Naive thymus-derived CD4-positive, alpha-beta T cell (primary cell): ENCODE measurements at places on chromosomes 12 and 14.

DNA sequence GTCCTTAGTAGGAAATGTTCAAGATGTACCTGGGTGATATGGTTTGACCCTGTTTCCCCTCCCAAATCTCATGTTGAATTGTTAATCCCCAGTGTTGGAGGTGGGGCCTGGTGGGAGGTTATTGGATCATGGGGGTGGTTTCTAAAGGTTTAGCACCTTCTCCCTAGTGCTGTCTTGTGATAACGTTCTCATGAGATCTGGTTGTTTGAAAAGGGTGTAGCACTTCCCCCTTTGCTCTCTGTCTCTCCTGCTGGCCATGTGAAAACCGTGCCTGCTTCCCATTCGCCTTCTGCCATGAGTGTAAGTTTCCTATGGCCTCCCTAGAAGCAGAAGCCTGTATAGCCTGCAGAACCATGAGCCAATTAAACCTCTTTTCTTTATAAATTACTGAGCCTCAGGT, 353.0 kb upstream of the SFSWAP start:
- no peaks in the 10 kb centered on the region for H3K36me3 ChIP-seq
- no peaks in the 10 kb centered on the region for H3K4me1 ChIP-seq
- H3K27ac ChIP-seq, result no peak overlapping the region
- H3K4me3 ChIP-seq, result no peak overlapping the region

DNA sequence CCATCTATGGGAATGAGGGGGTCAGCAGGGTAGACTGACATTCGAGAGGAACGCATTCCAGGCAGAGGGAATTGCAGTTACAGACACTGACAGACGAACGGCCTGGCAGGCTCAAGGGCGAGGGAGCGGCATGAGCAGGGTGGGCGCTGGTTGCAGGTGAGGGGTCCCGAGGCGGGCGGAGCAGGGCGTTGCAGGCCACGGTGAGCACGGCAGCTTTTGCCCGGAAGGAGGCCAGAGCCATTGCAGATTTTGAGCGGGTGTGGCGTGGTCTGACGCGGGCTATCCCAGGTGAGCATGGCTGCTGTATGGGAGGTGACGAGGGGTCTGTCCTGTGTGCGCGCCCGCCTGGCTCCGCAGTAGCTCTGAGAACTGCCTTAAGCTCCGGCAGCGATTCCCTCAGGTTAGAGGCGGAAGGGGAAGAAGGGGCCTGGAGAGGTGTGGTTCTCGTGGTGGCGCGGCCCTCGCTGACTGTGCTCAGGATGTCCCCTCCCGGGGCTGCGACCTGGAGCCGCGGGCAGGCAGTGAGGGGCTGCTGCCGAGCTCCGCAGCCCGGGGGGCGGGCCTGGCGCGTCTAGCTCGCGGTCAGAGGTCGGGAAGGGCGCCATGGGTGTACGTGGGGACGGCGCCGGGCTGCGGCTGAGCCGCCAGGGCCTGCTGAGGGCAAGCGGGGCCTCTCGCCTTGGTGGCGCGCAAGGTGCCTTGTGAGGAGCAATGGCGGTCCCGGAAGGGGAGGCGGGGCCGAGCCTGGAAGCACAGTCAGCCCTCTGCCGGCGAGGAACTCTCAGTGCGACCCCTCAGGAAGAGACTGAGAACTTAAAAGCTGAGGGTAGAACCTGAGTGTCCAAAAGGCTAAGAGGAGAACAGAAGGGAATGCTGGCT, 177.1 kb downstream of the CACNA1C start:
- H3K27me3 ChIP-seq, result no peaks in the 10 kb centered on the region
- no peak overlapping the region for H3K27ac ChIP-seq
- DNase-seq, result no peak
- no peaks in the 10 kb centered on the region for H3K36me3 ChIP-seq

DNA sequence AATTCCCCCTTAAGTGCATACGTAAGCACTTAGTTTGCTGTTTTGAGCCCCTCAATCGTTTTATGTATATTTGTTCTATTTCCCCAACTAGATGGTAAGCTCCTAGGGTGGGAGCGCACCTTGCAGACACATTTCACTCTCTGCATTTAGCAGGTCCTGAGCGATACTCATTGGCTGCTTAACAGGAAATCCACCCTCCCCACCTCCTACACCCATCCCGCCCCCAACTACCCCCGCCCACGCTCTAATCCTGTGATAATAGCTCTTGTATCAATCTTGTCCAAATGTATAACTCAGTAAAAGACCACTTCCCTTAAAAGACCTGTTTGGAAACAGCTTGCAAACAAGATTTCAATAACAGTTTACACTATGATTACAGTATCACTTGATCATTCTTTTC, 8.1 kb downstream of the LPAR5 start:
- H3K4me3 ChIP-seq, result peak overlapping the region; percentile 66
- no peaks in the 10 kb centered on the region for H3K27me3 ChIP-seq
- no peaks in the 10 kb centered on the region for H3K36me3 ChIP-seq
- peaks cover 28% of the 10 kb centered on the region for H3K4me1 ChIP-seq
- DNase-seq, result no peak

GRCh38 chr12:464484-465267, 4.9 kb downstream of the B4GALNT3 start:
- H3K4me3 ChIP-seq, result no peak overlapping the region
- no peak for DNase-seq
- H3K4me1 ChIP-seq, result peaks cover 7% of the 10 kb centered on the region
- no peaks in the 10 kb centered on the region for H3K27me3 ChIP-seq

DNA sequence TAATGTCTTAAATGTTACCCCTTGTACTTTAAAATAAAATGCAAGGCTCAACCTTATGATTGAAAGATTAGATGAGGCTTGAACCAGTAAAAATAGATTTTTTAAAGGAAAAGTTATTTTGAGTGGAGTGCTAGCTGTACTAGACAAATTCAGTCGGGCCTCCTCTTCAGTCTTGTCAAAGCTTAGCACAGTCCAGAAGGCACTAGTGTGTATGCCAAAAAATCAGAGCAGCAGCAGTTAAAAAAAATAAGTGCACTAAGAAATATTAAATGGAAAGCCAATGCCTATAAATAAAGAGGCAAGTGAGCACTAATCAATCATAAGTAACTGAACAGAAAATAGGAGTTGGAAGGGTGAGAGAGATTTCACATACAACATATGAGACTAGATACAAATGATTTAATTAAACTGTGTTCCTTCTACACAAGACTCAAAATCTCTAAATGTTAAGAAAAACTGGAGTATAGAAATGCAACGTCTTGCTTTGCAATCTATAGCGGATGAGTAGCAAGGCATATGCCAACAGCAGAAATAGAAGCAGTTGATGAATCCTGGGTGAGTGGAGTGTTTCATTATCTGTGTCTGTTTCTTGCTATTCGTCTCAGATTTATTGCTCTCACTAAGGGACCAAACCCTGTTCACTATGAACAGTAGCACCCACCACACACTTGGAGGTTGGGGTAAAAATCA, 172.1 kb downstream of the ETNK1 start:
- no peaks in the 10 kb centered on the region for H3K4me1 ChIP-seq
- H3K27me3 ChIP-seq, result no peaks in the 10 kb centered on the region
- H3K36me3 ChIP-seq, result no peaks in the 10 kb centered on the region
- H3K4me3 ChIP-seq, result no peak overlapping the region

DNA sequence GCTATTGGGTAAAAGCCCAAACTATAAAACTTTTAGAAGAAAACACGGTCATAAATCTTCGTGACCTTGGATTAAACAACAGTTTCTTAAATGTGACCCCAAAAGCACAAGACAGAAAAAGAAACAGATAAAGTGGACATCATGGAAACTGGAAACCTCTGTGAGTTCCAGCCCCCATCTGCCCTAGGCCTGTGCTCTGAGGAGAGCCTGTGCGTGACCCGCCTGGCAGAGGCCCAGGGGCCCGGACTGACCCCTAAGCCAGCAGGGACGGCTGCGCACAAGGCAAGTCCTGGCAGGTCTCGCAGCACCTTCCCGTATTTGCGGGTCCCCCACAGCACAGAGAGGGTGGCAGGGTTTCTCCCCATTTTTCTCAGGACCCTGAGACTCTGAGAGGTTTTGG, 76.0 kb downstream of the CHGA start:
- H3K27me3 ChIP-seq, result no peaks in the 10 kb centered on the region
- no peaks in the 10 kb centered on the region for H3K4me1 ChIP-seq
- H3K4me3 ChIP-seq, result no peak overlapping the region
- no peaks in the 10 kb centered on the region for H3K36me3 ChIP-seq

- H3K4me3 ChIP-seq, result no peak overlapping the region
- no peaks in the 10 kb centered on the region for H3K4me1 ChIP-seq
- no peak for DNase-seq
- H3K27ac ChIP-seq, result no peak overlapping the region
- H3K36me3 ChIP-seq, result no peaks in the 10 kb centered on the region
Observed at GRCh38 chr12:110965574-110965973, 45.2 kb upstream of the MYL2 start.

GRCh38 chr12:126757326-126757725, 1509.6 kb upstream of the TMEM132C start:
- no peak for DNase-seq
- no peak overlapping the region for H3K27ac ChIP-seq
- H3K4me3 ChIP-seq, result no peak overlapping the region

DNA sequence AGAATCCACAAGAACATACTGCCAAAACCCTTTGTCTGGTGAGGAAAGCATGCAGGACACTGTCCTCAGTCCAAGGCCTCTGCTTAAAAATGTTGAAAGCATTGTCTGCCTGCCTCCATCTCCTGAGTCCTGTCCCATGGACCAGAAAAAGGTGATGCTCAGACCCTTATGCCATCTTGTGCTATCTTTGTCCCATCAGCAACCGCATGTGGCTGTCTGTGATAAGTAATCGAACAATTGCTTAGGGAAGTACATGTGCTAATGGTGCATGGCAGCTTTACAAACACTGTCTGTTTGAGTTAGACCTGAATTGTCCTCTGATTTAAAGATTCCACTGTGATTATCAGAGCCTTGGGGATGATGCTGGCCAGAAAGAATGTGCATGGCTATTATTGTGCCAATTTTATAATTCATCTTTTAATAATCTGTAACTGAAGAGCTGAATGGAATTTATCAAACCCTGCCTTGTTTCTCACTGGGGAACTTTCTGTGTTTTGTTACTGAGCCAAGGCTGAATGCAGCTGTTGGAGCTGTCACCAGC, 177.5 kb downstream of the DACT1 start:
- H3K36me3 ChIP-seq, result no peaks in the 10 kb centered on the region
- no peak overlapping the region for H3K27ac ChIP-seq
- no peak for DNase-seq
- no peak overlapping the region for H3K4me3 ChIP-seq

- no peak for DNase-seq
- H3K4me3 ChIP-seq, result no peak overlapping the region
- no peaks in the 10 kb centered on the region for H3K4me1 ChIP-seq
- no peak overlapping the region for H3K27ac ChIP-seq
- H3K27me3 ChIP-seq, result no peaks in the 10 kb centered on the region
Observed at GRCh38 chr12:2353691-2354090, 300.9 kb downstream of the CACNA1C start.

GRCh38 chr12:76083246-76083903, 1.1 kb downstream of the NAP1L1 start:
- H3K27me3 ChIP-seq, result no peaks in the 10 kb centered on the region
- no peaks in the 10 kb centered on the region for H3K36me3 ChIP-seq
- H3K27ac ChIP-seq, result peak overlapping the region; percentile 100
- peaks cover 28% of the 10 kb centered on the region for H3K4me1 ChIP-seq

GRCh38 chr14:104342435-104343293, 204.3 kb downstream of the KIF26A start:
- DNase-seq, result peak; percentile 6
- H3K27ac ChIP-seq, result no peak overlapping the region
- H3K4me1 ChIP-seq, result no peaks in the 10 kb centered on the region
- H3K4me3 ChIP-seq, result no peak overlapping the region

- H3K4me1 ChIP-seq, result no peaks in the 10 kb centered on the region
- H3K4me3 ChIP-seq, result no peak overlapping the region
- no peak overlapping the region for H3K27ac ChIP-seq
- no peaks in the 10 kb centered on the region for H3K27me3 ChIP-seq
- no peak for DNase-seq
Observed at GRCh38 chr14:104423701-104424405, 155.7 kb upstream of the C14orf180 start.

- H3K36me3 ChIP-seq, result no peaks in the 10 kb centered on the region
- H3K4me1 ChIP-seq, result no peaks in the 10 kb centered on the region
- DNase-seq, result no peak
- H3K4me3 ChIP-seq, result no peak overlapping the region
- no peak overlapping the region for H3K27ac ChIP-seq
Observed at GRCh38 chr14:28762955-28763326, 3.6 kb upstream of the FOXG1 start.

DNA sequence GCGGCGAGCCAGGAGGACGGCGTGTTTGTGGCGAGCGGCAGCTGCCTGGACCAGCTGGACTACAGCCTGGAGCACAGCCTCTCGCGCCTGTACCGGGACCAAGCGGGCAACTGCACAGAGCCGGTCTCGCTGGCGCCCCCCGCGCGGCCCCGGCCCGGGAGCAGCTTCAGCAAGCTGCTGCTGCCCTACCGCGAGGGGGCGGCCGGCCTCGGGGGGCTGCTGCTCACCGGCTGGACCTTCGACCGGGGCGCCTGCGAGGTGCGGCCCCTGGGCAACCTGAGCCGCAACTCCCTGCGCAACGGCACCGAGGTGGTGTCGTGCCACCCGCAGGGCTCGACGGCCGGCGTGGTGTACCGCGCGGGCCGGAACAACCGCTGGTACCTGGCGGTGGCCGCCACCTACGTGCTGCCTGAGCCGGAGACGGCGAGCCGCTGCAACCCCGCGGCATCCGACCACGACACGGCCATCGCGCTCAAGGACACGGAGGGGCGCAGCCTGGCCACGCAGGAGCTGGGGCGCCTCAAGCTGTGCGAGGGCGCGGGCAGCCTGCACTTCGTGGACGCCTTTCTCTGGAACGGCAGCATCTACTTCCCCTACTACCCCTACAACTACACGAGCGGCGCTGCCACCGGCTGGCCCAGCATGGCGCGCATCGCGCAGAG, 873 bp downstream of the PLXNC1 start:
- peak overlapping the region; percentile 17 for H3K27ac ChIP-seq
- H3K4me3 ChIP-seq, result peak overlapping the region; percentile 75
- DNase-seq, result peak; percentile 27
- no peaks in the 10 kb centered on the region for H3K36me3 ChIP-seq
- H3K27me3 ChIP-seq, result no peaks in the 10 kb centered on the region

DNA sequence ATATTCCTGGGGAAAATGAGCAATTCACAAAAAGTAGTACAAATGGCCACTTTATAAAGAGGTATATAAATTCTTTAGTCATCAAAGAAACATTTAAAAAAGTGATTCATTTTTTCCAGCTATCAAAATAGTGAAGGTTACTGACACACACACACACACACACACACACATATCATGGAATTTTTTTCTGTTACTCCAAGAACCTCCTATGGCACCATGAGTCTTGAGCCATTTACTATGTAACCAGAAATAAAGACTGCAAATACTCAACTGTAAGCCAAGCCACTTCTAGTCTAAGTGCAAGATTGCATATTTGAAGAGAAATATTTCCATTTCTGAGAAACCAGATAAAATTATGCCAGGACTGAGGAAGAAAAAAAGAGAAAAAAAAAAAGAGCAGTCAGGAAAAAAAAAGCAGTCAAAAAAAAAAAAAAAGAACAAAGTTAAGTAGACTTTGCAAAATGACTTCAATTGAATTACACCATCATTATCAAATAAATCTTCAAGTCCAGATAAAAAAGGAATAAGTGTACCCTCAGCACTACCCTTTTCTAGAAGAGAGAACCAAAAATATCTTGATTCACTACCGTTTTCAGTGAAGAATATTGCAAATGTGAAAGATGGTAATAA, 275.7 kb downstream of the DAD1 start:
- no peaks in the 10 kb centered on the region for H3K4me1 ChIP-seq
- H3K27ac ChIP-seq, result no peak overlapping the region
